Inflammatory macrophage treated with lipopolysaccharide for 4 hours (primary cell): ENCODE measurements at places on chromosomes 4 and X.

GRCh38 chr4:7195546-7196287 is 3.4 kb downstream of the SORCS2 start:
- DNase-seq: no peak

- no peak for DNase-seq
Observed at GRCh38 chrX:104391906-104392305, 137.2 kb upstream of the ESX1 start.

GRCh38 chr4:24923550-24923949 is 10.7 kb upstream of the CCDC149 start:
- no peak for DNase-seq

GRCh38 chr4:145320294-145320693 is 139.9 kb upstream of the OTUD4 start:
- DNase-seq: no peak

DNA sequence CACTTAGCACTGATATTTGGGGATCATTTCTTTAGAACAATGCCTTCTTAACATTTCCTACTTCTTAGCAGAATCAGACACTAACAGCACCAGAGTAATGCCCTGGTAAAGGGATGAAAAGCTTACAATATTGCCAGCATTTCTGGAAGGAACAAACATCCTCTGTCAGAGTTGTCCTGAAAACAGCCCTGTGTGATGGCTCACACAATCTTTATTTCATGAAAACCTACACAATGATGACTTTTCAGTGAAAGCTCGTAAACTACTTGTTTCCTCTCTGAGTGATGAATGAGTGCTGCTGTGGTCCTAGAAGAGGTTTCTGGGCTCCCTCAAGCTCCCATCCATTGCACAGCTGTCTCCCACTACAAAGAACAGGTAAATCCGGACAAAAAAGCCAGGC is 52.8 kb downstream of the GPC4 start:
- DNase-seq: no peak

GRCh38 chr4:145945431-145946155 is 7.0 kb upstream of the ZNF827 start:
- DNase-seq: no peak

DNA sequence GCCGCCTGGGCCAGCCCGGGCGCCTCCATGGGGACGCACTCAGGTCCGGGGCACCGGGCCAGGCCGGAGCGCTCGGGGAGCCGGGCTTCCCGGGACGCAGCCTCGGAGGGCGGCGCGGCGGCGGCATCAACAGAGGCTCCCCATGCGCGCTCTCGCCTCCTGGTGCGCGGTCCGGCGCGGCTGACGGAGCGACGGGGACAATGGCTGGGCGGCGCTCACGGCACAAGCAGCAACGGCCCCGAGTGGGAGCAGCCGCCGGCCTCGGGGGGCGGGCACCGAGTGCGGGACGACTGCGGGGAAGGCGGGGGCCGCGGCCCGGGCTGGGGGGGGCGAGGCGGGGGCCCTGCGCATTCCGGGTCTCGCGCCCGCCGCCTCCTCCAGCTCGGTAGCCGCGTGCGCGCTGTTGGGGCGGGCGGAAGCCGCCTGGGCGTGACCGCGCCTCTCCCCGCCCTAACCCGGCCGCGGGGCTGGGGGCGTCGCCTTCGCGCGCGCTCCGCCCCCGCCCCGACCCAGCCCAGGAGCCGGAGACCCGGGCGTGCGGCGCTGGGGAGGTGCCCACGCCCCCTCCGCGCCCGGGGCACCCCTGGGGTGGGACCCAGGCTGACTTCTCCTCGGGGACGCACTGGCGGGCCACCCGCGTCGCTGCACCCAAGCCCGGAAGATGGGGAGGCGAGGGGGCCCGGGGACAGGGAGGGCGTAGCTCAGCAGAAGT is at the start of gene PRKX:
TSS of gene PRKX (minus strand) at position 425 of the 712 bp plus-strand sequence. CDS start at position 29, 396 bp downstream.
- peak; percentile 55 for DNase-seq

- DNase-seq: no peak
Observed at GRCh38 chr4:56229947-56230346, 157.3 kb downstream of the AASDH start.

- DNase-seq: peak; percentile 83
Observed at GRCh38 chr4:25970226-25970675, 56.2 kb downstream of the SMIM20 start.

GRCh38 chr4:182246401-182247205 is 3.4 kb downstream of the TENM3 start:
- no peak for DNase-seq

GRCh38 chr4:51963841-51964517 is 56.2 kb downstream of the LRRC66 start:
- DNase-seq: no peak

DNA sequence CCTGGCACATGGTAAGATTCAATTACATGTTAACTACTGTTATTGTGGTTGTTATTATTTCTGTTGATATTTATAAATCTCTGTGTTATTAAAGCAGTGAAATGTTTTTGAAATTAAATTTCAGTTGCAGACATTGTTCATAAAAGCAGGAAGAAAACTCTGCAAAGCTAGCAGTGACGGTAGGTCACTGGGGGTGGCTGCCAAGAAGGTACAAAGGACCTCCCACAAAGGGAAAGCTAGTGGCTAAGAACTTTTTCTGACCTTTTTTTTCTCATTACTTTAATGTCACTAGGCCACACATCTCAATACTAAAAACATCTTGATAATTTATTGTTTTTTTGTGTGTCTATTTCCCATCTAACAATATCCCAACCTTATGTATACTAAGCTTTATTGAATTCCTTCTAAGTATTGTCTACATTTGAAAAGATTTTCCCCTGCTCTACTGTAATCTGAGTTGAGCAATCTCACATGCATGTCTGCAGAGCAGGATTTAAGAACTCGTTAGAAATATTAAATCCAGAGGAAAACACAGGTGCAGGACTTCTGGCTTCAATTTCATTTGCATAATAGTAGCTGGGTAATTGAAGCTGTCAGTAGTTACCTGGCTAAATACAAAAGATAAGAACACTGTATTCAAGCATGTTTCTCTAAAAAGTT is 197.3 kb downstream of the CFAP299 start:
- DNase-seq: no peak

- DNase-seq: no peak
Observed at GRCh38 chrX:115093191-115093590, 75.8 kb upstream of the IL13RA2 start.

DNA sequence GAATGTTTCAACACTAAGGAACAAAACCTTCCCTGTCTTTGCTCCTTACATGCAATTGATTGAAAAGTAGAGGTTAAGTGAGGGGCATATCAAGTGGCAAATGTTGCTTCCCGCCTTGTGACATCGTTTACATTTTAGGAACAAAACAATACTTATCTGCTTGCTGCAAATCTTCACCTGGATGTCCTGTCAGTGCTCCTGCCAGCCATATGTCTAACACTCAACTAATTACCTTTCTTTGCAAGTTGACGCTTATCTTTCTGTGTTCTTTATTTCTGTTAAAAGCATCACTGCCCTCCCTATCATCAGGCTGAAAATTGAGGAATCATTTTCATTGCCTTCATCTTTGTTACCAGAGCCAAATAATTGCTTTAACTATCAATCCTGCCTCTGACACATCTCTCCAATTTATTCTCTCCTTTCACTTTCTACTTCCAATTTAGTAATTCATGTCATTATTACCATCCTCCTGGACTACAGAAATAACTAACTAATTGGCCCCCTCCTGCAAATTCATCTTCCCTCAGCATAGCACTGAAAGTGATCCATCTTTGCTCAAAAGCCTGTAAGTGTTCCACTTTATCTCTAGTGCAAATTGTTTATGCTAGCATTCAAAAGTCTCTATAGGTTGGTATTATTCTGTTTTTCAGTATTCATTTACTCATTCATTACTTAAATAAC is 298.7 kb upstream of the ATOH1 start:
- DNase-seq: no peak

- DNase-seq: no peak
Observed at GRCh38 chr4:40832175-40832574, 82.4 kb downstream of the NSUN7 start.

DNA sequence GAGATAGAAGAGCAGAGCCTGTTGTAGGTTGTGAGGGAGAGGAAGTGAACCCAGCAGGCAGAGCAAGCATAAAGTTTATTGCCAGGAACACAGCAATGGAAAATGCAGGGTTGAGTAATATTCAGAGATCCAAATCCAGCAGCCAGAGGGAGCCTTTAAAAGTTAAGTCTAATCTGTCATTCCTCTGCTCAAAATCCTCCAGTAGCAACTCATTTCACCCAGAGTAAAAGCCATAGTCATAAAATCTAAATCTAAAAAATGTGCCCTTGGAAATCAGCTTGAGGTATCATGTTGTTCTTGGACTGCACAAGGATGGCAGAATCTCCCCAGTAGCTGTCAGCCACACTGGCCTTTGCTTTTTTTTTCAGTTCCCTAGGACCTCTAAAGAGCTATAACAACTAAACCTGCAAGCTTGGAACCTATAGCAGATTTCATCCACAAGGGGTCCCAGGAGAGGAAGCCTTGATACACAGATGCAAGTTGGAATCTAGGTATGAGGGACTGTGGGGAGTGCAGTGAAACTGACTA is 62.9 kb upstream of the FRAS1 start:
- peak; percentile 12 for DNase-seq

DNA sequence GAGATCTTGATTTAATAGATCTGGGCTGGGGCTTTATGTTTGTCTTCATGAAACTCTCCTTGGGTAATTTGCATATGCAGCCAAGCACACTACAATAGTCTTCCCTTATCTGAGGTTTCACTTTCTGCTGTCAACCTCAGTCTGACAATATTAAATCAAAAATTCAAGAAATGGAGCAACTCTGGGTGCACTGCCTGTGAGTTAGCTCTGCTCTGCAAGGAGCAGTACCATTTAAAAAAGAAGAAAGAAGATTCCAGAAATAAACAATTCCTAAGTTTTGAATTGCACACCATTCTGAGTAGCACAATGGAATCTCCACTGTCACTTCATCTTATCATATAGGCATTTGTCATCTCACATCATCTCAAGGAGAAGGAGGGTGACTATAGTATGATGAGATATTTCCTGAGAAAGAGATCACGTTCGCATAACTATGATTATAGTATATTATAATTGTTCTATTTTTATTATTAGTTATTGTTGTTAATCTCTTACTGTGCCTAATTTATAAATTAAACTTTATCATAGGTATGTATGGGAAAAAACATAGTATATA is 9.4 kb downstream of the FNIP2 start:
- DNase-seq: peak; percentile 78

GRCh38 chr4:99885063-99885664 is 9.1 kb downstream of the LAMTOR3 start:
- DNase-seq: peak; percentile 46

DNA sequence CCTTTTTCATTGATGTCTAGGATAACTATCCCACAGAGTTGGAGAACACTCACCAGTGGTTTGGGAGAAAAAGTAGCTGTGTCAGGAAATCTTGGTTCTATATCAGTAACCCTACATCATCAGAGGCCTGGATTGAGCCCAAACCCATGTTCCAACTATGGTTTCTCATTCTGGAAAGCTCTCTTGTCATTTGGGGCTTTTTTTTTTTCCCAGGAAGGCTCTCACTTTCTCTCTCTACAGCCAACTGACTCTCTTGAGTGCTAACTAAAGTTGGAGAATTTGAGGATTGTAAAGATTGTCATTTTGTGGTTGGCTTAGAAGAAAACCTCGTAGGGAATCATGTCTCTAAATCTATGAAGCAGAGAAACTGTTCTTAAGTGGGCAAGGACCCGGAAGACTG is 228.2 kb upstream of the DIPK2B start:
- no peak for DNase-seq

- DNase-seq: no peak
Observed at GRCh38 chrX:19964017-19964710, 26.7 kb downstream of the BCLAF3 start.
